ENCODE measurements at places on chromosomes 3 and 15.

DNA sequence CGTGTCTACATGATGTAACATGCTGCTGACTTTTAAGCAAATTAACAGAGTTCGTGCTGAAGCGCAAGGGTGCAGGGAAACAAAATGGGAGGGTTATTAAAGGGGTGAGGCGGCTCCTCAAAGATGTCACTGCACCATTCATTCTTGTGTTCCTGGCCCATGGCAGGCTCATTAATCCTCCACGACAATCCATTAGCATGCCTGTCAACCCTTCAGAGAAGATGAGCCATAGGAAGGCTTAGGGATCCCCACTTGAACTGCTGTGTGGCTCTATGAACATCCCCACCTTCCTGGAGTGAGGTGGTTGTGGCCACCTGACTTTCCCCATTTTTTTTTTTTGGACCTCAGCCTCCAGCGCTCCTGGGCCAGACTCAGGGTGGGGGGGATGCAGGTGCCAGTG, 45.8 kb downstream of the IGF1R start:
- DNase-seq, result no peak

GRCh38 chr3:196821806-196822355, 45.8 kb upstream of the SENP5 start:
- no peak for DNase-seq

- no peak for DNase-seq
Observed at GRCh38 chr15:69808756-69809155, 289.0 kb downstream of the TLE3 start.

DNA sequence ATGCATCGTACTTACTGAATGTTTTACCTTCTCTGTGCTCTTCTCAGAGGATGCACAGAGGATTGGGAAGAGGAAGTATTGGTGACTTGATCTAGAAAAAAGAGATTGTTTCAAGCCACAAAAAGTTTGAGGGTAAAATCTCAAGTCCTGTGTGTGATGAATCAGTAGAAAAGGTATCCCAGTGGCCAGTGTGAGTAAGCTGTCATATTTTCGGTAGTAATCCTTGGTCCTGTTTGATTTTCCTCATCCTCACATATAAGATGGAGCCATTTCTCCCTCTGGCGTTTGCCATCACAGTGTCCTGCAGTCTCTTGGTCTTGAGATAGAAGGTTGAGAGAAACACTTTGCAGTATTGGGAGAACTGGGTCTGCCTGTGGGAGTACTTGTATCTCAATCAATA, 166.8 kb downstream of the LPP start:
- DNase-seq, result no peak

GRCh38 chr15:65952391-65953053, 83.2 kb downstream of the RAB11A start:
- DNase-seq, result no peak

- DNase-seq, result no peak
Observed at GRCh38 chr3:117606866-117607265, 897.3 kb downstream of the TUSC7 start.

GRCh38 chr3:61664105-61664482, 102.7 kb downstream of the PTPRG start:
- no peak for DNase-seq

- DNase-seq, result no peak
Observed at GRCh38 chr3:196609805-196610515, 29.5 kb upstream of the NRROS start.

DNA sequence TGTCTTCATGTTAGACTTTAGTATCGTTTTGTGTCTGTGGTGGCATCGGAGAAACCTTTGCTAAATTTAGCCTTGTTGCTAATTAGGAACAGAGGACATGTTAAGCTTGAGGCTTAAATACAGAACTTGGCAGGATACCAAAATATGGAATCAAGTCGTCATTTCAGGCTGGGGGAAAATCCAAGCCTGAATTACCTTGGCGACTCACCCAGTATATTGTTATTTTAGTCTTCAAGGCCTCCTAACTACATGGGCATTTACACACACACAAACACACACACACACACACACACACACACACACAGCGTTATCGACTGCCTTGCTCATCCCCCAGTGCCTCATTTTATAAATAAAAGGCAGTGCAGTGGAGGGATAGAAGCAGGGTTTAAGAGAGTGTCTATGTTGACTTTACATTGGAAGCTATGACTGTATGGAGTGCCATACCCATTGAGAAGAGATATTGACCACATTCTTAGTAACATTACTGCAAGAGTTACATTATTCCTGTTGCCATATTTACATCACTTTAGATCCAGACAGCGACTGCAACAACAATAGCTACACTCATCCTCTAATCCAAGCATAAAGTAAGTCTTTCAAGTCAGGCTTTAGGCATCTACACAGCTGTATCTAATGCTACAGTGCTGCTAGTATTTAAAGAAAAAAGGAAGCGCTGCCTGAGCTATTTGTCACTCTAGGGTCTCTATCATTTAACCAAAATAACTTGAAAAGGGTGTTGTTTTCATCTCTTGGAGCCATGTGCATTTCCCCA, 210.8 kb upstream of the SEMA6D start:
- no peak for DNase-seq

Measured in stimulated activated CD4-positive, alpha-beta T cell treated with anti-CD3 and anti-CD28 coated beads, Interleukin-1b, Interleukin-23, amount 100 ng/mL, for 24 hours (primary cell).